ENCODE measurements at places on chromosomes 1 and 21. TPM values are rescaled to one million over a fixed set of nuclear protein-coding genes. Genes with fewer than 3 reads are reported as not detected.

- H3K4me1 ChIP-seq: peaks cover 9% of the 10 kb centered on the region
- peak overlapping the region; percentile 73 for H3K27ac ChIP-seq
- DNase-seq: no peak
- no peaks in the 10 kb centered on the region for H3K27me3 ChIP-seq
- peaks cover 99% of the 10 kb centered on the region for H3K36me3 ChIP-seq
Measured at GRCh38 chr1:93566227-93566626, 115.4 kb downstream of the BCAR3 start.

GRCh38 chr1:247966532-247967204, 1.6 kb downstream of the OR2AK2 start:
- H3K4me1 ChIP-seq: peaks cover 30% of the 10 kb centered on the region
- H3K36me3 ChIP-seq: no peaks in the 10 kb centered on the region
- DNase-seq: no peak
- no peak overlapping the region for H3K27ac ChIP-seq
- H3K4me3 ChIP-seq: peak overlapping the region; percentile 15
- H3K27me3 ChIP-seq: no peaks in the 10 kb centered on the region

Gene SPOCD1
- 0.47 TPM for total RNA-seq

DNA sequence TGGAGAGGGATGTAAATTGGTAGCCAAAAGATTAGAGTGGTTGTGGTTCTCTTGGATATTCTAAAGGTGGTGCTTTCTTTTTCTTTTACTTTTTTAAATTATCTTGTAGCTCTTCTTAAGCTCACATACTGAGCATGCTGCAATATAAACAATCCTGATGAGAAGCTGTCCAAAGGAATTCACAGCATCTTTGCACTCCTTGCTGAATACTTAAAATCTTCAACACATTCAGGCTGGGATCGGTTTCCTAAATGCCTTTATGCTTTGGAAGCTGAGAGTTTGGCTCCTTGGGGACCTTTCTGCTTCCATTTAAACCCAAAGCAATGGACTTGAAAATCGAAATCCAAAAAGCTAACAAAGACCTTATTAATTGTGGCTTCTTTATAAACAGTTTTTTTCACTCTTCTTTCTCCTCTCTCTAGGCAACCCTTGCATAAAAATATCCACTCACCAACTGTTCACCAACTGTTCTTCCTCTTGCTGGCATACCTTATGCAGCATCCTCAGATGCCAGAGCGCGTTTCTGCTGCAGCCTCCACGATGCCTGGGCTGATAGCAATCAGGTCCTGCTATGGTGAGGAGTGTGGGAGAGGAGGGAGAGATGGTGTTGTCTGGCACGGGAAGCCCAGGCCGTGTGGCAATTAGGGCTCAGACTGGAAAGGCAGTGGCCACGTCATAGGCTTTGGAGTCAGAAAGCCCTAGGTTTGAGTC, 535.8 kb upstream of the DAB1 start:
- DNase-seq: no peak
- H3K36me3 ChIP-seq: no peaks in the 10 kb centered on the region
- no peak overlapping the region for H3K4me3 ChIP-seq
- peaks cover 8% of the 10 kb centered on the region for H3K27me3 ChIP-seq
- no peak overlapping the region for H3K27ac ChIP-seq

DNA sequence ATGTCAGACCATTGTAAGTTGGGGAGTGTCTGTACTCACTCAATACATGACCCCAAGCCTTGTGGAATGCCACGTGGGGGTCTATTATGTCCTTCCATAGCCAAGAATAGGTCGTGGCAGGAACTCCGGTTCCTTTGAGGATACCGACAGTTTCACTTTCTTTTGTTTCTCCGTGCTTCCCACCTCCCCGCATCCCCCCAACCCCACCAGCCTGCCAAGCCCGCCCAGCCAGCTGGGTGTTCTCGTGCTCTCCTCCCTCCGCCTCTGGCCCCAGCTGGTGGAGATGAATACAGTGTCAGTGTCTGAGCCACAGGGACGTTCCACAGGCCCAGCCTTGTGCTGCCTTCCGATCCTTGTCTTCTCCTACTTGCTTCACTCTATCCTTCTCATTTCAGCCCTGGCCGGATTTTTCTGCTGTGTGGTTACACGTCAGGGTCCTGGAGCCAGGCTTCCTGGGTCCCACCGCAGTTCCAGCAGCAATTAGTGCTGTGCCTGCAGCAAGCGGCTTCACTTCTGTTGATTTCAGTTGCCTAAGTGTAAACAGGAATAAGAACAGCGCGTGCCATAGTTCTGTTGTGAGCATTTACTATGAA, 4.1 kb upstream of the AGTRAP start:
- no peak overlapping the region for H3K4me3 ChIP-seq
- peaks cover 9% of the 10 kb centered on the region for H3K4me1 ChIP-seq
- DNase-seq: no peak
- no peaks in the 10 kb centered on the region for H3K27me3 ChIP-seq

DNA sequence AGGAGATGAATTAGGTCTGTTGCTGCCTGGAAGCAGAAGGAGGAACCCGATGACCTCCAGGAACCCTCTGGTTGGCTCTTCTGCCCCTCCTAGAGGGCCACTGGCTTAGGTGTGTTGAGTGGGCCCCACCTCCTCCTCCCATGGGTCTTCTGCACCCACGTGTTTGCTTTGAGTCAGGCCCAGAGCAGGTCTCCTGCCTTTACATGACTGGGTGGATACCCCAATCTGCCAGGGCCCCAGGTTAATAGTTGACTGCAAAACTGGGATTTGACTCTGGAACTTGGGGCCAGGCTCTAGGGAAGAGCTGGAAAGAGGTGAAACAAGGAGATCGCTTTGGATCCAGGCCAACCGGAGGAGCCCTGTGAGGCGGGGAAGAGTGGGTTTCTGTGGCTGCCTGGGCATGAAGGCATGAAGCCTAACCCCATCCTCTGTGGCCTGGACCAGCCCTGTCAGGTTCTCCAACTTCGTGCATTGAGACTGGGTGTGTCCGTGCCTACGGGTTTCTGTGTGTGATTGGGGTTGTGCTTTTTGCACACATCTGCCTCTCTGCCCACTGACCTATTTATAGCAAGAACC, 7.8 kb upstream of the LAD1 start:
- no peaks in the 10 kb centered on the region for H3K36me3 ChIP-seq
- peaks cover 5% of the 10 kb centered on the region for H3K4me1 ChIP-seq
- H3K27ac ChIP-seq: no peak overlapping the region
- no peak for DNase-seq
- peaks cover 32% of the 10 kb centered on the region for H3K27me3 ChIP-seq

DNA sequence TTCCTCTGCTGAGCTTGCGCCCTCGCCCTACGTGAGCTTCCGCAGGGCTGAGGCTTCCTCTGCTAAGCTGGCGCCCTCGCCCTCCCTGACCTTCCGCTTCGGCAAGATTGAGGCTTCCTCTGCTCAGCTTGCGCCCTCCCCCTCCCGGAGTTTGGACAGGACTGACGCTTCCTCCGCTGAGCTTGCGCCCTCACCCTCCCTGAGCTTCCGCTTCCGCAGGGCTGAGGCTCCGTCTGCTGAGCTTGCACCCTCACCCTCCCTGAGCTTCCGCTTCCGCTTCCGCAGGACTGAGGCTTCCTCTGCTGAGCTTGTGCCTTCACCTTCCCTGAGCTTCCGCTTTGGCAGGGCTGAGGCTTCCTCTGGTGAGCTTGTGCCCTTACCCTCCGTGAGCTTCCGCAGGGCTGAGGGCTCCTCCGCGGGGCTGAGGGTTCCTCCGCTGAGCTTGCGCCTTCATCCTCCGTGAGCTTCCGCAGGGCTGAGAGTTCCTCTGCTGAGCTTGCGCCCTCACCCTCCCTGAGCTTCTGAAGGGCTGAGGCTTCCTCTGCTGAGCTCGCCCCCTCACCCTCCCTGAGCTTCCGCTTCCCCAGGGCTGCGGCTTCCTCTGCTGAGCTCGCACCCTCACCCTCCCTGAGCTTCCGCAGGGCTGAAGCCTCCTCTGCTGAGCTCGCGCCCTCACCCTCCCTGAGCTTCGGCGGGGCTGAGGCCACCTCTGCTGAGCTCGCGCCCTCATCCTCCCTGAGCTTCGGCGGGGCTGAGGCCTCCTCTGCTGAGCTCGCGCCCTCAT, 753.6 kb upstream of the TPTE start:
- no peak overlapping the region for H3K4me3 ChIP-seq
- H3K27ac ChIP-seq: no peak overlapping the region
- H3K4me1 ChIP-seq: no peaks in the 10 kb centered on the region
- no peaks in the 10 kb centered on the region for H3K27me3 ChIP-seq
- H3K36me3 ChIP-seq: no peaks in the 10 kb centered on the region

Gene WLS
- 37.8 TPM for total RNA-seq

- no peak within 1 kb of the TSS for H3K27ac ChIP-seq
- H3K4me1 ChIP-seq: peaks cover 30% of the 10 kb centered on the region
- no peak within 1 kb of the TSS for H3K4me3 ChIP-seq
- H3K27me3 ChIP-seq: peaks cover 43% of the 10 kb centered on the region
Measured at GRCh38 chr1:7940745-7941436, at the start of gene TNFRSF9. TSS of gene TNFRSF9 (minus strand) at chr1:7940839. CDS start at chr1:7939994, 845 bp downstream.

Gene STPG1
- 18.6 TPM for total RNA-seq

Gene KRTAP19-1
- total RNA-seq: not detected

DNA sequence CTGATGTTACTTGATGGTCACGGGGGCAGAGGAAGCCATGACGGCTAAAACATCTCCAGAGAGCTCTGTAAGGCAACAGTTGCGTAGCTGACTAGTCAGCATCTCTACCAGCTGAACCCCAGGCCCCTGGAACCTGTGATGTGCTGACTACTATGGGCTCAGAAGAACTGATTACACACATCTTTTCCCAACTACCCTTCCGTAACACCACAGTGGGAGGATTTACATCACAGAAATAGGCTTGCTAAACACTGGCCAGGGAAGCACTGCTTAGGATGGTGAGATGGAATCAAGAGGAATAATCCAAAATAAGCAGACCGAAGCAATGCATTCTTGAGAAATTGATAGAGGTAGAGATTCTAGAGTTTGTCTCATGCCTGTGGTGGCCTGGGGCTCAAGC, 122.5 kb downstream of the SMYD2 start:
- no peaks in the 10 kb centered on the region for H3K27me3 ChIP-seq
- peaks cover 24% of the 10 kb centered on the region for H3K4me1 ChIP-seq
- DNase-seq: no peak
- H3K36me3 ChIP-seq: peaks cover 59% of the 10 kb centered on the region
- H3K4me3 ChIP-seq: no peak overlapping the region

- no peak for DNase-seq
- H3K27ac ChIP-seq: no peak overlapping the region
- no peak overlapping the region for H3K4me3 ChIP-seq
- H3K4me1 ChIP-seq: no peaks in the 10 kb centered on the region
- no peaks in the 10 kb centered on the region for H3K27me3 ChIP-seq
Measured at GRCh38 chr1:80258659-80259058, 1252.1 kb upstream of the ADGRL4 start.

DNA sequence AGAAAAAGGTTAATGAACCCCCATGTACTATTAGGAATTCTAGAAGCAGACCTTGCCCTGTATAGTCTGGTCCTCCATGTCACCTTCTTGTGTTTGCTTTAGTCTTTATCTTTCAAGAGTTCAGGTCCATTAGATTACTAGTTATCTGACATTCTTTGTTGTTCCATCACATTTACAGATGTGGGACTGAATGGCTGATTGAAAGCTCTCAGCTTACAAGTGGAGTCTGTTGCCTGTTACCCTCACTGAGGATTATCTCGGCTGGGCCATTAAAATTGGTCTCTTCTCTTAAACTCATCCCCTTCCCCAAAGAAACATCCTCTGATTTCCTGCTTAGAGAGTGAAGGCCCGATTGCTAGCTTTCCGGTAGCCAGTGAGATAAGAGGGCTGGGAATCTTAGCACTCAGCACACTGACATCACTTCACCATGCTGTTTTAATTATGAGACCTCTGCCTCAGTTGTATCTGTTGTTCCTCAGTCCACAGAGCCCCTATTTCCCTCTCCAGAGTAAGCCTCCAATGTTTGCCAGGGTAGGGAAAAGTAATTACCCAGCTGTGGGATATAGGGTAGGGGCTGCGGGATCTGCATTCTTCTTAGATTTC, 76.8 kb downstream of the LPGAT1 start:
- peaks cover 28% of the 10 kb centered on the region for H3K36me3 ChIP-seq
- H3K27ac ChIP-seq: no peak overlapping the region
- no peak overlapping the region for H3K4me3 ChIP-seq
- no peaks in the 10 kb centered on the region for H3K27me3 ChIP-seq
- no peaks in the 10 kb centered on the region for H3K4me1 ChIP-seq
- no peak for DNase-seq

- peaks cover 17% of the 10 kb centered on the region for H3K36me3 ChIP-seq
- no peak overlapping the region for H3K4me3 ChIP-seq
- no peak overlapping the region for H3K27ac ChIP-seq
- no peak for DNase-seq
- no peaks in the 10 kb centered on the region for H3K27me3 ChIP-seq
- peaks cover 10% of the 10 kb centered on the region for H3K4me1 ChIP-seq
Measured at GRCh38 chr1:235779770-235780169, 86.9 kb downstream of the LYST start.

GRCh38 chr1:31944205-31945089, 6.3 kb upstream of the PTP4A2 start:
- no peak overlapping the region for H3K4me3 ChIP-seq
- H3K4me1 ChIP-seq: peaks cover 10% of the 10 kb centered on the region
- no peaks in the 10 kb centered on the region for H3K27me3 ChIP-seq
- H3K36me3 ChIP-seq: no peaks in the 10 kb centered on the region
- no peak for DNase-seq

DNA sequence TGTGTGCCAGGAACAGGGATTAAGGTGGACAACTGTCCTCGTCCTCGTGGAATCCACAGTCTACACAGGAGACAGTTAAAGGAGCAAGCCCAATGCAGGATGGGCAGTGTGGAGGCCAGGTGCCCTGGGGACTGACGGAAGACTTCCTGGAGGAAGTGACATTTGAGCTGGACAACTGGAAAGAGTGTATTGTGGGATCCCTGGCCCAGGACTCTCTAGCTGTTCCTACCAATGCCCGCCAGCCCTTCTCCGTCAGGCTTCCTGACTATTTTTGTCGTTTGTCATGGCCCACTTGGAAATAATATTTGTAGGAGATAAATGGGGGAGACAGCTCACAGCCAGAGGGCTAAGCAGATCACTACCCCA, 235.3 kb downstream of the TOMM20 start:
- H3K27me3 ChIP-seq: no peaks in the 10 kb centered on the region
- no peaks in the 10 kb centered on the region for H3K36me3 ChIP-seq
- H3K4me3 ChIP-seq: no peak overlapping the region
- H3K4me1 ChIP-seq: peaks cover 10% of the 10 kb centered on the region
- H3K27ac ChIP-seq: no peak overlapping the region
- no peak for DNase-seq

DNA sequence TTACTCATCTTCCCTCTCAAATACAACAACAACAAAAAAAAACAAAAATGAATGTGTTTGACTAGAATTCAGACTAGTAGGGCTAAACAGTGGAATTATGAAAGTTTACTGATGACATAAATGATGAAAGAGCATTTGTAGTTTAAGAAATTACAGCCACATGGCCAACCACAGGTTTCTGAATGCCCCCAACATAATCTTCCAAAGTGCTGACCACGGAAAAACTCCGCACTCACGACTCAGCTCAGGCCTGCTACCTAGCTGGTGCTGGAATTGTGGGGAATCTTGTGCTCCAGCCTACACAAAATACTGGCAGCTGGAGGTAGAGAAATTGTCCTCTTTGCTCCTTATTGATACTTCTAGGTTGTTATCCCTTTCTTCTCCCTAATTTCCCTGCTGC, 23.6 kb upstream of the TBX15 start:
- no peak overlapping the region for H3K4me3 ChIP-seq
- H3K27ac ChIP-seq: no peak overlapping the region
- H3K36me3 ChIP-seq: no peaks in the 10 kb centered on the region
- H3K27me3 ChIP-seq: no peaks in the 10 kb centered on the region

Gene CD247
- total RNA-seq: not detected

Gene EVI5
- total RNA-seq: 25.0 TPM

Measured in MCF 10A (cell line).